Effector memory CD4-positive, alpha-beta T cell (primary cell): ENCODE measurements at places on chromosomes 1 and 21.

DNA sequence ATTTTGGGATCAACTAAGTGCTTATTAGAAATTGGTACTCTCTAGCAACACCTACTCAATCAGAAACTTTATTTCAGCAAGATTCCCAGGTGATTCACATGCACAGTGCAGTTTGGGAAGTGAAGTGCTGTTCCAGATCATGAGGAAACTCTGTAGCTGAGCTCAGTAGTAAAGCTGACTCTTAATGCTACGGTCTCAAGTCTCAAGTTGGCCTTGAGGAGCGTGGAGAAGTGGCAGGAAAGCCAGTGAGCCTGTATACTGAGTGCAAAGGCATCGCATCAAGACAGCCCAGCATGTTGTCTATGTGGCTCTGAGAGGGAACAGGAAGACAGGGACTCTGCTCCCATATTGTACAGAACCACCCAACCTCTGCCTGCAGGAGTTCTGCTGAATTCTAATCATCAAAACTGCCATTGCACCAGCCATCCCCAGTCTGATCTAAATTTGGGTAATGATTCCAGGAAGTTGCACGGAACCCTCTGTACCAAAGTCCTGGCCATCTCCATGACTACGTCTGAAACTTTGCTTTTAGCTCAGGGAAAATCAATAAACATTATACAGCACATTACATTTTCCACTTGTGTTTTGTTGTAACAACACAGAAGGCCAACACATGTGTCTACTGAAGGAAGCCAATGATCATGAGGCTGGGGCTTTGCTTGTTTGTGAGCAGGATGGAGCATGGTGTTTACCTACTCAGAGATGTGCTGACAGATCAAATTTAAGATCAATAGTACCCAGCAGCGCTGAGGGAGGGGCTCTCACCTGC, 105.1 kb upstream of the TLR5 start:
- H3K27me3 ChIP-seq = no peaks in the 10 kb centered on the region
- H3K36me3 ChIP-seq = no peaks in the 10 kb centered on the region
- peak overlapping the region; percentile 24 for H3K27ac ChIP-seq
- H3K4me3 ChIP-seq = no peak overlapping the region

- no peaks in the 10 kb centered on the region for H3K4me1 ChIP-seq
- no peak overlapping the region for H3K27ac ChIP-seq
- H3K36me3 ChIP-seq = no peaks in the 10 kb centered on the region
- no peak for DNase-seq
- no peaks in the 10 kb centered on the region for H3K27me3 ChIP-seq
Measured at GRCh38 chr1:184672013-184672726, 82.5 kb downstream of the EDEM3 start.

DNA sequence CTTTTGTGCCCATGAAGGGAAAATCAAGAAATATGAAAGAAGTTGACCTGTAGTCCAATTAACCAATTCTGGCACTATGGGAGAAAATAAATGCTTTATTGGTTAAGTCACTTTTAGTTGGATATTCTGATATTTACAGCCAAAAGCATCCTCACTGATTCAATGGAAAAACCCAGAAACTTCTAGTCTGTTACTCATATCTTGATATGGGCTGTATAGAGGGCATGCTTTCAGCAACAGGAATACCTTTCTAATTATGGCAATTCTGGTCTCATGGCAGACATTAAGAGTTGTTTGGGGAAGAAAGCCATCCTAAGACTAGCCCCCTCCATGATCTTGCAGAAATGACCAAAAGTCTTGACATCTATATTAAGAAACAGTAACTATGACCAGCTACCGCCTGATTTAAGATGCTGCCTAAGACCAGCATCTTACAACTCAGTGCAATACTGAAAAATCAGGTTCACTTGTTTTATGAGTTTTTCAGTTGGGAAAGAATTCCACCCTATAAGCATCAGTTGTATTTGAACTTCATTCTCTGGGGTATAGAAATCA, 91.5 kb upstream of the VAV3 start:
- H3K27ac ChIP-seq = no peak overlapping the region
- no peaks in the 10 kb centered on the region for H3K4me1 ChIP-seq
- DNase-seq = no peak
- no peak overlapping the region for H3K4me3 ChIP-seq
- no peaks in the 10 kb centered on the region for H3K27me3 ChIP-seq

- no peaks in the 10 kb centered on the region for H3K27me3 ChIP-seq
- H3K4me3 ChIP-seq = no peak overlapping the region
- H3K36me3 ChIP-seq = peaks cover 34% of the 10 kb centered on the region
- H3K4me1 ChIP-seq = peaks cover 17% of the 10 kb centered on the region
- peak overlapping the region; percentile 67 for H3K27ac ChIP-seq
- no peak for DNase-seq
Measured at GRCh38 chr1:154265586-154265985, 6.8 kb upstream of the HAX1 start.

GRCh38 chr1:165662186-165662585, 31.2 kb downstream of the MGST3 start:
- no peak for DNase-seq
- H3K27me3 ChIP-seq = no peaks in the 10 kb centered on the region
- no peaks in the 10 kb centered on the region for H3K4me1 ChIP-seq
- no peak overlapping the region for H3K4me3 ChIP-seq
- H3K27ac ChIP-seq = no peak overlapping the region

DNA sequence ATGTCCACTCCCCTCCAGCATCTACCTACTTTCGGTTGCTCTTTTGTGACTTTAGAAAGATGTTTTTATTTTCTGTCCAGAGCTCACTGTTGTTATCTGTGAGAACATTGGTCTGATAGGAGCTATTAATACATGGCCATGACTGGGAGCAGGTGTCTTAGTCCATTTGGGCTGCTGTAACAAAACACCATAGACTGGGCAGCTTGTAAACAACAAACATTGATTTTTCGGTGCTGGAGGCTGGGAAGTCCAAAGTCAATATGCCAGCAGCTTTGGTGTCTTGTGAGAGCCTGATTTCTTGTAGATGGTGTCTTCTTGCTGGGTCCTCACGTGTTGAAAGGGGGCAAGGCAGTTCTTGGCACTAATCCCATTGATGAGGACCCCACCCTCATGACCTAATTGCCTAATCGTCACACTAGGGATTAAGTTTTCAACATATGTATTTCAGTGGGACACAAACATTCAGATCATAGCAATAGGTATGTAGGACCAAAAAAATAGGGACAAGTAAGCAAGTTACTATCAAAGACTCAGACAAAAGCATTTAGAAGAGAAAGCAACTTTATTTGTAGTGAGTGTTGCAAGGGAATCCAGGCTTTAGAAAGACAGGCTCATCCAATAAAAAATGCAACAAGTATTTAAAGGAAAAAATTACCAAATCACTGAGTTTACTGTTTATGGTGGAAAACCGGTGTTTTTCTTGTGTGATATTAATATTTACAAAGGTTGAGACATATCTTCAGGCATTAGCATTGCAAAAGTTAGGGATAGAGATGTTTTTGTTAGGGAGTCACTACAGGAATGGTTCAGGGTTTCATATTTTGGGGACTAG, 55.2 kb upstream of the WDR26 start:
- DNase-seq = no peak
- H3K36me3 ChIP-seq = no peaks in the 10 kb centered on the region

DNA sequence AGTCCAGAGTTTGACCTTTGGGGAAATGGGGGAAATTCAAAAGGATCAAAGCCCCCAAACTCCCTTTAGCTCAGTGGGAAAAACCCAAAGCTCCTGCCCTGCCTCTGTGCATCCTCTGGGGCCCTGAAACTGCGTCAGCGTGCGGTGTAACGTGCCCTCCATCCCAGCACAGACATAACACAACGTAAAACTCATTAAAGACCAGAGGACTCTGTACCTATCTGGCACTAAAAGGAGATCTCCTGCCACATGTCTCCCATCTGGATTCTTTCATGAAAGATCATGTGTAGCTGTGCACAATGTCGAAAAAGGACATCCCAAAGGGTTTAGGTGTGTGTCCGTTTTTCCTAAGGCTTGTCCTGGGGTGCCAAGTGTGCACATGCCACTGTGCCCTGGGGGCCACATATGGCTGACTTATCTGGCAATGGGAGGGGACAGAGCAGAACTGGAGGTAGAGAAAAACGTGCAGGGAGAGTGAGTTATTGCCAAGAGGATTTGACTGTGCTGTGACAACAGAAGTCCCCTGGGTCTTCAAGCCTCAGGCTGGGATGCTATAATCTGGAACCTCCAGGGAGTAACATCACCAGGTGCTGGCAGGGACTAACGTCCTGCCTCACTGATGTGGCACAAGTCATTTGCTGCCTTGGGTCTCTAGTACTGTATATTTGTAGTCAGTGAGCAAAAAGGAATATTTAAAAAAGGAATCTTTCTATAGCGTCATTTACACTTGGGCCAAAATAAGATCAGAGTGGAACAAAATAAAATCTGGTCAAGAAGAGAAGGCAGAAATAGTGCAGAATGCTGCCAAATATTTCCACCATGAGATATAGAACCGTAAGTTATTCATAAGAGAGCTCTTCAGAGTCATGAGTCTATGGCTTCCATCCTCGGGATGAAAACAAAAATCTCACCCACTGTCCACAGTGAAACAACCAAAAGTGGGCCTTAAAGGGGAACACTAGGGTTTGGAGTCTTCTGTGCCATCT, 52.3 kb downstream of the ITPKB start:
- H3K4me3 ChIP-seq = no peak overlapping the region
- DNase-seq = no peak
- H3K36me3 ChIP-seq = peaks cover 21% of the 10 kb centered on the region

GRCh38 chr1:89989099-89989498, 5.8 kb upstream of the ZNF326 start:
- H3K27me3 ChIP-seq = no peaks in the 10 kb centered on the region
- DNase-seq = no peak
- H3K36me3 ChIP-seq = no peaks in the 10 kb centered on the region
- no peak overlapping the region for H3K4me3 ChIP-seq

DNA sequence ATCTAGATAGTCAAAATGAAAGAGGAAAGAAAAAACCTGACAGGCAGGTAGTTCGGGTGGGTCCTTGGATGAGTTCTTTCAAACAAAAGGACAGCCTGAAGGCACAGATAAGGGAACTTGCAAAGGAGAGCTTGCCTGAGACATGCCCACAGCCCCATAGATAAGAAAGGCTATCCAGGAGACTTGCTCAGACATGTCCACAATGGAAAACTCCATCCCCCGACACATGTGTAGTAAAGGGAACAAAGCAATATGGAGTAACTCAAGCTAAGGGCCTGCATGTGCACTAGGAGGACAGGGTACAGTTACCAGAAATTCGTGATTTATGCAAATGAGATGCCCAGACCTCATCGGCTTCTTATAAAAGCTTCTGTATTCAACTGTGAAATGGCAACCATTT, 281.5 kb downstream of the NEGR1 start:
- H3K27me3 ChIP-seq = no peaks in the 10 kb centered on the region
- no peak overlapping the region for H3K27ac ChIP-seq
- no peaks in the 10 kb centered on the region for H3K36me3 ChIP-seq
- H3K4me1 ChIP-seq = no peaks in the 10 kb centered on the region
- no peak for DNase-seq

DNA sequence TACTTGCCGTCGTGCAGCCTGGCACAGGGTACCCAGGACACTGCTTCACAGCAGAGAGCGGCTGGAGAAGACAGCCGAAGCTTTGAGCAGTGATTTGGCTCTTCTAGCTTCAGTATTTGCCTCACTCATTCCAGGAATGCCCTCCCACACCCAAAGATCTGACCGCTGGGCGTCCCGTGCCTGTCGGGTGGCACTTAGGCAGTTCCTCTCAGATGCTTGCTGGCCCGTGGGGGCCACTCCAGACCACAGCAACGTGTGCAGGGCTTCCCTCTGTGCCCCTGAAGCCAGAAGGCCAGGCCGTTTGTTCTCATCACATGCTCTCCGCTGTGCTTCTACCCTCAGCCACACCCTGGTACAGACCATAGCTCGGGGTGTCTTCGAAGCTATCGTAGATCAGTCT, 17.0 kb downstream of the RRP1B start:
- DNase-seq = no peak
- no peaks in the 10 kb centered on the region for H3K4me1 ChIP-seq
- no peak overlapping the region for H3K4me3 ChIP-seq
- no peak overlapping the region for H3K27ac ChIP-seq

DNA sequence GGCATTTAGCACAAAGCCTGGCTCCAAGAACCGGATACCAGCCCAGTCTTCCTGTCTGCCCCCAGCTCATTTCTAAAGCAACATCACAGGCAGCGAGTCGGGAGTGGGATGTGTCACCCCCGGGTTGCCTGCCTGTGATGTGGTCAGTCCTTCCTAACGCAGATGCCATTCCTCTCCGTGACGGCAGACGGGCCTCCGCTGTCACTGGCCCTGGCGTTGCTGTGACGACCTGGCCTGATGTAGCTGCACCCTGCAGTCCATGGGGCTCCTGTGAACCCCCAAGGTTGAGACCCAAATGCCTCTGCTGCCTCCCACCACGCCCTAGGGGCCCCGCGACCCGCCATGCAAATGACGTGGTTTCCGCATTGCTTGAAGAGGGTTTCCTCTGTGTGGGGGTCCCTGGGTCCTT, 12.3 kb downstream of the TNFRSF1B start:
- H3K27me3 ChIP-seq = no peaks in the 10 kb centered on the region
- peak; percentile 82 for DNase-seq
- H3K36me3 ChIP-seq = peaks cover 24% of the 10 kb centered on the region
- H3K27ac ChIP-seq = peak overlapping the region; percentile 88
- peaks cover 87% of the 10 kb centered on the region for H3K4me1 ChIP-seq

DNA sequence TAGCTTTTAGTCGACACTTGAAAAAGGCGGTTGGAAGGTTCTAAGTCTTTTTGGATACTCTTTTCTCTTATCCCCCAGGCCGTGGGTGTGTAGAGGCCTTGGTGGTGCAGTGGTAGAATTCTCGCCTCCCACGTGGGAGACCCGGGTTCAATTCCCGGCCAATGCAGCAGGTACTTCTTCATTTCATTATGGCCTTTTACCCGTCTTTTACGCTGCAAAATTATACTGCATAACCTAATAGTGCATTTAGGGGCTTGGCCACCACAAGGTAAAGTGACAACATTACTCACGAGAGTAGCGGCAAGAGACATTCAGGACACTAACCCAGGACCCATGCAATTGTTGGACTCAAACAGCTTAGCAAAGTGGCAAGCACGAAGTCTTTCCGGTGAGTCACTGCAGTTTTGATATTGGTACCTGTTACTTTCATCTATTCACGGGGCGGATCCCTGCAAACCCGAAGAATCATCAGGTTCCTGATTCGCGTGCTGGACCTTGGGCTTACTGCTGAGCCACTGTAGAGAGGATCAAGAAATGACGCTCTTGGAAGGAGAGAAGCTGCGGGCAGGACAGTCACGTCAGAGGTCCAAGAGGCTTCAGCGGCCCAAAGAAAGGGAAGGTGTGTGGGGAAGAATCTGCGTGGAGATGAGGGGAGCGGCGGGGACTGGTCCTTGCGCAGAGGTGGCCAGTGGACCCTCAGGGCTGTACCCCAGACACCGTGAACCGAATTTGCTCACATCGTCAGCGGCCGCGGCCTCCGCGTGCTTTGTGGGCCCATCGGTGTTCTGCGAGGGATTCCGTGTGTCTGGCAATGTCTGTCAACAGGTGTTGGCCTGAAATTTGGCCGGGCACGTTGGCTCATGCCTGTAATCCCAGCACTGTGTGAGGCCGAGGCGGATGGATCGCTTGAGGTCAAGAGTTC, 12.9 kb upstream of the RNU1-4 start:
- no peak overlapping the region for H3K27ac ChIP-seq
- H3K4me3 ChIP-seq = no peak overlapping the region
- H3K27me3 ChIP-seq = no peaks in the 10 kb centered on the region
- DNase-seq = no peak
